ENCODE measurements at places on chromosomes 11 and 22.

DNA sequence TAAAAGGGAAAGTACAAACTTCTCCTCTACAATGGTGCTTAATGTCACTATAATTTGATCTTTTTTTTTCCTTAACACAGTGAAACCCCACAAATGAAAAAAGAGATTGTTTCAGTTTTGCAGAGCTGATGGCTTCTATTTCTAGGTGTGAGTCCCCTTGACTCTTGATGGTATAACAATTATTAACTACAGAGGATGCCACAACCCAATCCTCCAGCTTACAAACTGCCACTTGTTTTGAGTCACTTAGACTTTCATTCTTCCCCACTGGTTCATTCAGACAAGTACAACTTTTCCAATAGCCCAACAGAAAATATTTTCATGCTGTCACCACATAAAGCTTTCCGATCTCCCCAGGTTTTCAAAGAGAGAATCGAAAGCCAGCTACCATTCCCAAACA lies 812.2 kb downstream of the LRRC4C start:
- H3K27me3 ChIP-seq, result no peaks in the 10 kb centered on the region
- no peak for DNase-seq
- H3K36me3 ChIP-seq, result no peaks in the 10 kb centered on the region
- H3K4me1 ChIP-seq, result no peaks in the 10 kb centered on the region
- H3K4me3 ChIP-seq, result no peak overlapping the region

- H3K27me3 ChIP-seq, result no peaks in the 10 kb centered on the region
- H3K4me1 ChIP-seq, result no peaks in the 10 kb centered on the region
Measured at GRCh38 chr22:28630177-28630574, 49.5 kb downstream of the TTC28 start.

DNA sequence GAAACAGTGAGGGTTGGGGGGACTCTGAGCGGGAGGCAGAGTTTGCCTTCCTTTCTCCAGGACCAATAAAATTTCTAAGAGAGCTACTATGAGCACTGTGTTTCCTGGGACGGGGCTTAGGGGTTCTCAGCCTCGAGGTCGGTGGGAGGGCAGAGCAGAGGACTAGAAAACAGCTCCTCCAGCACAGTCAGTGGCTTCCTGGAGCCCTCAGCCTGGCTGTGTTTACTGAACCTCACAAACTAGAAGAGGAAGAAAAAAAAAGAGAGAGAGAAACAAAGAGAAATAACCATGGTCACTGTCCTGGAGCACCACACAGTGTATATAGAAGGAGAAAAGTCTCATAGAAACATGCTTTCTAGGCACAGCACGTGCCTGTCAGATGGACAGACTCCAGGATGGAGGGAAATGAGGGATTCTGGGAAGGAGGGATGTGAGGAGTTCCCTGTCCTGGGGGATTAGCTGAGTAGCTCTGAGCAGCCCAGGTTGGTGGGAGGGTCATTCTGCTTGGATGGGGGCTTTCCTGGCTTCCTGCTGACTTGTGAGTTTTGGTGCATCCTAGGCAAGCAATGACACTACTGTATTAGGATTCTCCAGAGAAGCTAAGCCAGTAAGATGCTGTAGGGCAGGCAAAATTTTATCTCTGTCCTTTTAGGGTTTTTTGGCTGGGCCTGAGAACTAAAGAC lies 3.1 kb downstream of the GSTP1 start:
- no peaks in the 10 kb centered on the region for H3K27me3 ChIP-seq
- peaks cover 33% of the 10 kb centered on the region for H3K36me3 ChIP-seq
- no peak overlapping the region for H3K27ac ChIP-seq
- H3K4me1 ChIP-seq, result peaks cover 23% of the 10 kb centered on the region
- DNase-seq, result no peak

DNA sequence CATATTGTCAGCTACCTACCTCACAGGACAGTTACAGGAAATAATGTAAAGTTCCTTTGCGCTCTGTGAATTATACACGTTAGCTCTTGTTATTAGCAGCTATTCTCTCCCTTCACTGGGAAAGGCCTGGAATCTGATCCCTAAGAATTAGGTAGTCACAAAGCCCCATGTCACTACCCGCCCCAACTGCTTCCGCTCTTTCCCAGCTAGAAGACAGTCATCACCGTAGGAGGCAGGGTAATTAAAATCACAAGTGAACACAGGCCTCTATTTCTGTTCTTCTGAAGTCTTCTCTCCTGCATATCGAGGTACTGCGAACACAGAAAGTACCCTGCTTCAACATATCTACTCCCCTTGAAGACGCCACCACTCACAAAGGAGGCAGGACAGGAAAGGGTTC lies 12.6 kb upstream of the AHNAK start:
- no peak overlapping the region for H3K4me3 ChIP-seq
- DNase-seq, result no peak
- H3K36me3 ChIP-seq, result peaks cover 33% of the 10 kb centered on the region
- peaks cover 86% of the 10 kb centered on the region for H3K4me1 ChIP-seq

DNA sequence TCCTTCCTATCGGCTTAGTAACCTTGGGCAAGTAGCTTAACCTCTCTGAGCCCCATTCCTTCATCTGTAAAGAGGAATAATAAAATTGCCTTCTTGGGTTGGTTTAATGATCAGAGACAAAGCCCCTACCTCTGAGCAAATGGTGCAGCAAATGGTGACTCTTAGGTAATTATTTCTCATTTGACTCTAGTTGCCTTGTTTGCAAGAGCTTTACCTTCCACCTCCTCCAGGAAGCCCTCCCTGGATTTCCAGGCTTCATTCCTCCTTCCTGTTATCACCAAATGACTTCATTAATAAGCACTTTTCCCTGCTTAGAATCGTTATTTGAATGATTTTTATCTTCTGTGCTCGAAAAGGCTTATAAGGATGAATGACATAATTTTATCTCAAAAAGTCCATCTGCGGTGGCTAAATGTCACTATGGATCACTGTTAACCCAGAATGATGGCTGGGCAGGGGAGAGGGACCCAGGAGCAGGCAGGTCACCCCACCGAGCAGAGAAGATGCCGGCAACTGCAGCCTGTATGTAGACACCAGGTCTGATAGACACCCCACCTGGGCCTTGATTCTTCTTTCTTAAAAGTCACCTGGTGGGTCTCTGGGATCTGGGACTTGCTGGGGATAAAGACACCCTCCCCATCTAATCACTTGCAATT lies 106.6 kb downstream of the TSPAN18 start:
- H3K27ac ChIP-seq, result no peak overlapping the region
- peaks cover 95% of the 10 kb centered on the region for H3K27me3 ChIP-seq
- H3K36me3 ChIP-seq, result no peaks in the 10 kb centered on the region
- H3K4me3 ChIP-seq, result no peak overlapping the region

DNA sequence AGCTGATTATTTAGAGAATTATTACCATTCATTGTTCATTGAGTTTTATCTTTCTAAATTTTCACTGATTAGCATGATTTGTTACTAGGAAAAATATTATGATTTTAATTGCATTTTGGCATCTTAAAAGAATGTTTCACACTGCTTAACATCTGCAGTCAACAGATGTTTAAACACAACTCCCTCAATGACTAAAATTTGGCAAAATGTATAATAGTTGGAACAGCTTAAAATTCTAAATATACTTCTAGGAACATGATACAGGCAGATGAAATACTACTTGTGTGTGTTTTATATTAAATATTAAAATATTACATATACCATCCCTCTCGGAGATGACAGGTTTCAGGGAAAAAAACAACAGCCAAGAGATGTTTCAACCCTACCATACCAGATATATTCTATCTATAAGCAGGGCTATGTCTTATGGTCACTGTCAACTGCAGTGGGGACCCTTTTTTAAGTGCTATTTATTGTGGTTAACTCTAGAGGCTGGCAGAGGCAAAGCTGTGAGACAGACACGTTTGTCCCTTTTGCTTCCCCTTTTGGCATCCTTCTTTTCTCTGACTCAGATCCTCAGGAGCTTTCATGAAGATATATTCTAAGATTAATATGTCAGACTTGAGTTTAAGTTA lies 81.9 kb downstream of the BDNF start:
- no peak overlapping the region for H3K27ac ChIP-seq
- no peaks in the 10 kb centered on the region for H3K27me3 ChIP-seq
- no peak for DNase-seq
- H3K4me3 ChIP-seq, result no peak overlapping the region

DNA sequence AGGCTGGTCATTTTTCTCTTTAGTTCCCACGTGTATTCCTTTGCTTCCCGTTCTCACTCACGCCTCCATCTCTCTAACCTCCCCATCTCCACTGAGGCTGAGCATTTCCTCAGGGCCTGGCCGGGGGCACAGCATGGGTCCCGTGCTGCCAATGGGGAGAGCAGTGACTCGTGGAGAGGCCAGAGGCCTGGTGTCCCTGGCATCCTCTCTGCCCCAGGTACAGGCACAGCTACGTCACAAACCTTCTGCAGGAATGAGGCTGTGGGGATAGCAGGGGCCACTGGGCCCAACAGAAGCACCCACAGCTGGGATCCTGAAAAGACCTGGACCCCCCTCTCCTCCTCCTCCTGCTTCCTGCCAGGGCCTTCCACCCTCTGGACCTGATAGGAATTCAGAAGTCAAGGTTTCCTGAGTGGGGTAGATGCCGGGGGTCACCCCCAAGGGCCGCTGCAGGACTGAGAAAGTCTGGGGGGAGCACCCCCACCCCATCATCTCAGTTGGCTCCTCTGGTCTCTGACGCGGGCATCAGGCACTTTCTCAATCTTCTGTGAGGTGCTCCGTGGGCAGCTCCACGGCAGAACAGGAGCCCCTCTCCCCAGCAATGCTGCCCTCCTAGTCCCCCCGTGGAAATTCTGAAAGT lies 11.8 kb downstream of the PNPLA5 start:
- DNase-seq, result no peak
- H3K27me3 ChIP-seq, result peaks cover 55% of the 10 kb centered on the region
- H3K4me3 ChIP-seq, result no peak overlapping the region
- H3K36me3 ChIP-seq, result no peaks in the 10 kb centered on the region
- no peaks in the 10 kb centered on the region for H3K4me1 ChIP-seq
- H3K27ac ChIP-seq, result no peak overlapping the region

DNA sequence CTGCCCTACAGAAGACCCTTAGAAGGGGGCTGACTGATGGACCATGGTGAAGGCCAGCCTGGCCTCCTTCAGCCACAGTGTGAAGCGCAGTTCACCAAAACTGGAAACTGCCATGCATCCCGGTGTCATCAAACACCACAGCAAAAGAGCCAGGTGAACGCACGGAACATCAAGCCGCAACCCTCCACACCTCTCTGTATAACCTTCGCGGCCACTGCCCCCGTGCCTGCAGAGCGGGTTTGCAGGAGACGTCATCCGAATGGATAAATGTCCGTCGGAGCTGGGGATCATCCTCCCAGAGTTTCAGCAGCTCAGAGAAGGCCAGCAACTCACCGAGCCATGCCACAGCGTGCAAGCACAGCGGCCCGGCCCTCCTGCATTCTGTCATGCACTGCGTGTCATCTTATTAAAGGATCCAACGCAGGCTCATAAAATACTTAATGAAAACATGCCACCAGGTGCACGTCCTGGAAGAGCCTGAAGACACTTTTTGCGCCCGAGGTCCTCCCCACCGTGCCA lies 309.9 kb downstream of the BRD1 start:
- H3K27ac ChIP-seq, result no peak overlapping the region
- H3K4me1 ChIP-seq, result no peaks in the 10 kb centered on the region
- DNase-seq, result no peak
- H3K27me3 ChIP-seq, result peaks cover 89% of the 10 kb centered on the region
- H3K4me3 ChIP-seq, result no peak overlapping the region
- H3K36me3 ChIP-seq, result no peaks in the 10 kb centered on the region

DNA sequence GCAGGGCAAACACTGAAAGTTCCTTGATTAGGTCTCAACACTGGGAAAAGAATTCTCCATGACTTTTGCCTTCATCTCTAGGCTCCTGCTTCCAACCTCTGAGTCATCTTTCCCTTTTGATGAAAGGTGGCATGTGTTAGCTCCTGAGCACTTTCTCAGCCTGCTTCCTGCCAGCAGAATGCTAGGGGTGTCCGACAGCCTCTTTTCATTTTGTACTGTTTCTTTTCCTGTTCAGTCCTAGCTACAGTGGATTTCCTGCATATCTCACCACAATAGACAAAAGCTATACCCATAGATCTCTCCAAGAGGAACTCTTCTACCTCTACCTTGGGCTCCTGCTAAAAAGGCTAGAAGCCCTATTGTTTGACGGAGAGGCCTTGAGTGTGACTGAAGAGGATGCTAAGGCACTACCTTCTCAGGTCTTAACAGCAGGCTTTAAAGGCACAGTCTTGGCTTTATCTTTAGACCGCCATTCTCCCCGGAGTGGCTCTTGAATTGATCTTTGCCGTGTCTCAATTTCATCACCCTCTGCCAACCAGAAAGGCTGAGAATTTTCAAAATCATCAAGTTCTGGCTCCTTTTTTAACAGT lies 145.5 kb downstream of the RBFOX2 start:
- 0 out of 2 replicates have a peak, but pooled peaks cover under 1% of the 10 kb centered on the region for H3K36me3 ChIP-seq
- H3K4me3 ChIP-seq, result no peak overlapping the region
- DNase-seq, result peak; percentile 32
- H3K27ac ChIP-seq, result peak overlapping the region; percentile 44
- peaks cover 39% of the 10 kb centered on the region for H3K4me1 ChIP-seq

DNA sequence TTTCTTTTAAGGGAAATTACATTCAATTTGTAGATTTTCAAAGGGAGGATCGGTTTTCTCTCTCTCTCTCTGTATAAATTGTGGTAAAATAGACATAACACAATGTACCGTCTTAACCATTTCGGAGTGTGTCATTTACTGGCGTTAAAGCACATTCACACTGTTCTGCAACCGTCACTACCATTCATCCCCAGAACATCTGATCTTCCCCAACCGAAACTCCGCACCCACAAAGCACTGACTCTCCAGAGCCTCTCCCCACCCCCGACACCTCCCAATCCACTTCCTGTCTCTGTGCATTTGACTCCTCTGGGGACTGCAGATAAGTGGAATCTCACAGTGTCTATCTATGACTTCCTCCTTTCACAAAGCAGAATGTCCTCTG lies 15.9 kb upstream of the GRAMD4 start:
- DNase-seq, result no peak
- H3K4me3 ChIP-seq, result no peak overlapping the region
- no peak overlapping the region for H3K27ac ChIP-seq
- H3K36me3 ChIP-seq, result no peaks in the 10 kb centered on the region

GRCh38 chr11:2252018-2252417 lies 18.4 kb downstream of the ASCL2 start:
- H3K27me3 ChIP-seq, result no peaks in the 10 kb centered on the region
- no peak for DNase-seq
- no peaks in the 10 kb centered on the region for H3K36me3 ChIP-seq
- H3K4me3 ChIP-seq, result no peak overlapping the region
- no peak overlapping the region for H3K27ac ChIP-seq

DNA sequence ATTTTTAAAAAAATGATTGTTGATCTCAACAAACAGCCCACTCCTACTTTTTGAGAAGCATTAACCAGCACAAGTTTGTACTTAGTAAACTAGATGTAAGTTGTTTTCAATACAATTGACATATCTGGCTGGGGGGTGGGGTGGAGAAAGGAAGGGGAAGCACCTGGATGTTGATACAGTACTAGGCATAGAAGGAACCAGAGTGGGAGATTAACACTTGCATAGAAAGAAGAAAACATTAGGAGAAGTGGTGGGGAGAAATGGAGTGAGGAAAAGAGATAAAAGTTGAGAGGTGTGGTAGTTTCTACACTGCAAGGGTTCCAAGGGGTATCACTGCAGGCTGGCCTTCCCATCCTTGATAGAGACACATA lies 10.6 kb upstream of the GAB2 start:
- H3K4me3 ChIP-seq, result no peak overlapping the region
- no peak overlapping the region for H3K27ac ChIP-seq
- H3K4me1 ChIP-seq, result no peaks in the 10 kb centered on the region
- H3K36me3 ChIP-seq, result no peaks in the 10 kb centered on the region
- peak; percentile 19 for DNase-seq
